ENCODE measurements at places on chromosomes 2 and 18. TPM values are rescaled to one million over a fixed set of nuclear protein-coding genes. Genes with fewer than 3 reads are reported as not detected.

SRSF7 gene
- total RNA-seq = 140 TPM

RAB6C gene
- not detected for total RNA-seq

TMEFF2 gene
- 0.03 TPM for total RNA-seq

LNPK gene
- total RNA-seq = 54.0 TPM

C1QL2 gene
- total RNA-seq = not detected

REG3A gene
- not detected for total RNA-seq

SLC66A3 gene
- 55.4 TPM for total RNA-seq

PECR gene
- 33.1 TPM for total RNA-seq

ANKRD30B gene
- total RNA-seq = 7.3 TPM

CPLX4 gene
- total RNA-seq = not detected

TFCP2L1 gene
- total RNA-seq = 0.13 TPM

FER1L5 gene
- not detected for total RNA-seq

MFSD2B gene
- not detected for total RNA-seq

RETREG2 gene
- total RNA-seq = 124 TPM

MDH1B gene
- total RNA-seq = 2.2 TPM

RSAD2 gene
- 0.48 TPM for total RNA-seq

CNTNAP5 gene
- total RNA-seq = not detected

WIPF1 gene
- 8.2 TPM for total RNA-seq

GCG gene
- not detected for total RNA-seq

PNKD gene
- total RNA-seq = 27.1 TPM

ERICH2 gene
- total RNA-seq = 0.45 TPM

LIMS2 gene
- not detected for total RNA-seq

RAB27B gene
- not detected for total RNA-seq

CRYBA2 gene
- total RNA-seq = not detected
